Hepatocyte (in vitro differentiated cells): ENCODE measurements at places on chromosomes 3 and 15. TPM values are rescaled to one million over a fixed set of nuclear protein-coding genes. Genes with fewer than 3 reads are reported as not detected.

DNA sequence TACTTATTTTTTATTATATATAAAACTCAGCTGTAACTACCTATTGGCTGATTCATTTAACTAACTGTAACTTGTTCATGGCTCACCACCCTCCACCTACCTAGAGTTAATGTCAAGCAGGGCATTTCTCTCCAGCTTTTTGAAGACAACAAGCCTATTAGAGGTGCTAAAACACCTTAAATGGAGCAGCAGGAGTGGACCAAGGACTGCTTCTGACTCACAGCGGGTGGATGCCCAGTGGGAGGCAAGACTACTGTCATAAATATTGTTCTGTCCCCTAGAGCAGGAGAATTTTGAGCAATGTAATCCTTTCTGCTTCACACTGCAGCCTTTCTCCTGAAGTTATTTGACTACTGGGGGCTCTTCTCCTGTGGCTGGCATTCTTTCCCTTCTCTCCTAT lies 146.9 kb downstream of the CLSTN2 start:
- H3K27me3 ChIP-seq = peaks cover 7% of the 10 kb centered on the region
- DNase-seq = no peak
- H3K4me3 ChIP-seq = no peak overlapping the region
- no peak overlapping the region for H3K27ac ChIP-seq

DNA sequence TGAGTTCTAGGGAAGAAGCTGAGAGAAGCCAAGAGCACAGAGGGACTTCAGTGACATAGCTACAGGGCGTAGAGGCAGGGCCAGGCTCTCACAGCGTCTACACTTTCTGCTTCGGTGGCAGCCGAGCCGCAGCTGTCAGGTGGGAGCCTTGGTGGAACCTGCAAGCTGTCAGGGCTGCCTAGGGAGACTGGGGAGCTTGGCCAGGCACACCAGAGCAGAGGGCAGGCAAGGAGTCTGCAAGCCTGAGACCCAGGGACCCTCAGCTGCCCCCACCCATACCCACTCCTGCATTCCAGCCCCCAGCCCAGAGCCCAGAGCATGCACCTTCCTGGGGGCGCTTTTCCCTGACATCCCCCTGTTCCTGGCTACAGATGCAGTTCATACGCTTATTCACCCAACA lies 13.4 kb upstream of the KLF15 start:
- H3K27ac ChIP-seq = no peak overlapping the region
- H3K4me1 ChIP-seq = peaks cover 3% of the 10 kb centered on the region
- H3K4me3 ChIP-seq = no peak overlapping the region
- DNase-seq = no peak
- no peaks in the 10 kb centered on the region for H3K36me3 ChIP-seq
- no peaks in the 10 kb centered on the region for H3K27me3 ChIP-seq

DNA sequence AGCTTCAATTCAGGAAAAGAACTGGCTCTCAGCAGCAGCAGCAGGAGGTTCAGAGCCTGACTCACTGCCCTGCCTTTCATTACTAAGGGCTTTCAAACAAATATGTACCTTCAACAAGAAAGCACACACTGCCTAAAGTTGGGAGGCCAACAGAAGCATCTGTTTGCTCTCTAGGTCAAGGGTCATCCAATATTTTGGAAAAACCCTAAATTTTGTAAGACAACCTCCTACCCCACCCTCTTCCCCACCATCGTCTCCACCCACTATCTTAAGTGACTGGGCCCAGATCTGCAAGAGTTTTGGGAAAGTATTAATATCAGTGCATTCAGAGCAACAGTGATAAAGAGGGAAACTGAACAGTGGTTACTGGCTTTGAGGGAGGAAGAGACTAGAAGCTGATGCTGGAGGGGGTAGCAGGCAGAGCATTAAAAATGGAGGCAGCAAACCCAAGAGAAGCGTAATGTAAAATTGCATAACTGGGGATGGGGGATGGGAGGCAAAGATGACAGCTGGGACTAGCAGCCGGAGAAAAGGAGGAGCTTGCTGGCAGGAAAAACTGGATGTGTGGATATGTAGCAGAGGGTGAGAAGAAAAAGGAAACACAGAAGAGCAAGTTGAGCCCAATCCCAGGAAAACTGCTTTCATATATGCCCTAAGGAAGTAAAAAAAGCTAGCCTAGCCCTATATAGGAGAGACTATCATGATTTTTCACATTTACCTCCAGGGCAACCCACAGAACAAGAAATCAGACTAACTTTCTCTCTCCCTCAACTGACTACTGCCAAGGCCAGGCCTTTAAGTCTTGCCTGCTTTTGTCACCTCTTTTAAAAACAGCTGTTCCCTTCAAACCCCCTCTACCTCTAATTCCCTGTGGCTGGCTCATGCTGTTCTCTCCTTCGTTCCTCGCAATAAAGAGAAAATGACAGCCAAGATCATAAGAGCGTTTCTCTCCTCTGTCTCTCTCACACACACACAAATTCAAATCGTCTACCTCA lies 31.4 kb downstream of the NPTN start:
- H3K4me3 ChIP-seq = no peak overlapping the region
- peaks cover 51% of the 10 kb centered on the region for H3K4me1 ChIP-seq
- H3K36me3 ChIP-seq = no peaks in the 10 kb centered on the region
- peak overlapping the region; percentile 79 for H3K27ac ChIP-seq

GRCh38 chr15:50183112-50183794 lies 1.3 kb downstream of the SLC27A2 start:
- H3K4me1 ChIP-seq = peaks cover 7% of the 10 kb centered on the region
- no peak for DNase-seq
- H3K27ac ChIP-seq = no peak overlapping the region
- H3K36me3 ChIP-seq = no peaks in the 10 kb centered on the region

GRCh38 chr3:127050733-127051132 lies 67.8 kb downstream of the PLXNA1 start:
- no peaks in the 10 kb centered on the region for H3K27me3 ChIP-seq
- DNase-seq = no peak

DNA sequence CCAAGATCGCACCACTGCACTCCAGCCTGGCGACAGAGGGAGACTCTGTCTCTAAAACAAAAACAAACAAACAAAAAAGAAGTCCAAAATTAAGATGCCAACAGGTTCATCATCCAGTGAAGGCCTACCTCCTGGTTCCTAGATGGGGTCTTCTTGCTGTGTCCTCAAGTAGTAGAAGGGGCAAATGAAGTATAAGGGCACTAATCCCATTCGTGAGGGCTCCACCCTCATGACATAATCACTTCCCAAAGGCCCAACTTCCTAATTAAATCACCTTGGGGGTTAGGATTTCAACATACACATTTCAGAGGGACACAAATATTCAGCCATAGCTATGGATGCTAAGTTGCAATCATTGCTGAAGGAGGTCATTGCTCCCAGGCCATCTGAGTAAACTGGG lies 45.8 kb downstream of the PCNP start:
- DNase-seq = no peak
- H3K4me1 ChIP-seq = no peaks in the 10 kb centered on the region
- no peaks in the 10 kb centered on the region for H3K27me3 ChIP-seq
- no peak overlapping the region for H3K27ac ChIP-seq

Gene ABHD14A
- 17.1 and 22.3 TPM in 2 replicates for total RNA-seq

- H3K36me3 ChIP-seq = no peaks in the 10 kb centered on the region
- H3K4me1 ChIP-seq = peaks cover 3% of the 10 kb centered on the region
- H3K27me3 ChIP-seq = no peaks in the 10 kb centered on the region
Observed at GRCh38 chr3:15273227-15273626, 59.2 kb downstream of the SH3BP5 start.

DNA sequence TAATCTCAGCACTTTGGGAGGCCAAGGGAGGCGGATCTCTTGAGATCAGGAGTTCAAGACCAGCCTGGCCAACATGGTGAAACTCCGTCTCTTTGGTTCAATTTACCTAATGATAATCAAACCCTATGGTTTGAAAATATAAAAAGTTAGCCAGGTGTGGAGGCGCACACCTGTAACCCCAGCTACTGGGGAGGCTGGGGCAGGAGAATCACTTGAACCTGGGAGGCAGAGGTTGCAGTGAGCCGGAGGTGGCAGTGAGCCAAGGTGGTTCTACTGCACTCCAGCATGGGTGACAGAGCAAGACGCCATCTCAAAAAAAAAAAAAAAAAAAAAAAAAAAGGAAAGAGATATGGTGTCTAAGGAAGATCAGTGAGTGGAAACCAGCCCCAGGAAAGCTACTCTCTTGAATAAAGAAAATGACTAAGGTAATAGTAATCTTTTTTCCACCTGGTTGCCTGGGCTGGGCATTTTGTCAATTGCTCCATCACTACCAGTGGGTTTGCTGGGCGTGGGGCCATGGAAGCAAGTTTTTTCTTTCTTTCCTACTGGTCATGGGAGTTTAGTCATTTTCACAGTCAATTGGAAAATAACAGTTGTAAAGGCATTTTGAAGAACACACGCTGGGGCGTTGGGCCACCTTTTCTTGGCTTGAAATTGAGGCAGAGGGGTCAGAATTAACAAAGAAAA lies 387.6 kb upstream of the RGMA start:
- H3K27me3 ChIP-seq = no peaks in the 10 kb centered on the region
- H3K36me3 ChIP-seq = no peaks in the 10 kb centered on the region
- no peak for DNase-seq
- H3K4me1 ChIP-seq = no peaks in the 10 kb centered on the region
- no peak overlapping the region for H3K4me3 ChIP-seq

DNA sequence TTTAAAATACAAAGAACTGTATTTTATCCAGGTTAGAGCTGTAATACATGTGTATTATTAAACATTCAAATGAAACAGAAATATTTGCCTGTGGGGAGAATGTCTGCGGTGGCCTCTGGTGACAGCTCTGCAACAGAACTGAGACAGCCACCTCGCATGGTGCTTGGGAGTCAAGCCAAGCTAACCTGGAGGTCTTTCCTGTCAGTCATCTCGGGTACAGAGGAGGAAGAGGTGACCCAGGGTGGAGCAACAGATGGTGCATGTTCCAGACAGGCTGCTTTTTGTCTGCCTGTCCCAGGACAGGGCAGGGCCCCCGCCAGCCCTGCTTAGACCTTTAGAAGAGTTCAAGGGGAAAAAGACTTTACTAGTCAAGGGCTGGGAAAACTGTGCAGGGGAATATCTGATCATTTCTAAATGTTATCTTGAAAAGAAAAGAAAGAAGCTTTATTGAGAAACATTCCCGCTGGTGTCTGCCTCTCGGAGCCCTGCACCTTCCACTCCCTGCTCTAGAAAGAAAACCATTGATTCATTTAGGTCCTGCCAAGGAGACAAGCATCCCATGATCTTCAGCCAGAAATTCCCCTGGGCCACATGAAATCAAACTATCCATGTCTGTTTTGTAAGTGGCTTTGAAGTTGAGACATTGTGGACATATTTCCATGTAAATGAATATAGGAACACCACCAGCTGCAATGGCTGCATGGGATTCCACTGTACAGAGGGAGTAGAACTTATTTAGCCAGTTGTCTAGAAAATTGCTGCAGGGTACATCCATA lies 5.5 kb upstream of the NR2E3 start:
- no peaks in the 10 kb centered on the region for H3K36me3 ChIP-seq
- no peak for DNase-seq
- H3K27me3 ChIP-seq = no peaks in the 10 kb centered on the region
- H3K4me3 ChIP-seq = no peak overlapping the region
- H3K4me1 ChIP-seq = peaks cover 6% of the 10 kb centered on the region
- H3K27ac ChIP-seq = no peak overlapping the region

GRCh38 chr3:106985721-106986120 lies 391.5 kb upstream of the CCDC54 start:
- no peak for DNase-seq
- no peaks in the 10 kb centered on the region for H3K36me3 ChIP-seq
- H3K4me3 ChIP-seq = no peak overlapping the region
- H3K27ac ChIP-seq = no peak overlapping the region

DNA sequence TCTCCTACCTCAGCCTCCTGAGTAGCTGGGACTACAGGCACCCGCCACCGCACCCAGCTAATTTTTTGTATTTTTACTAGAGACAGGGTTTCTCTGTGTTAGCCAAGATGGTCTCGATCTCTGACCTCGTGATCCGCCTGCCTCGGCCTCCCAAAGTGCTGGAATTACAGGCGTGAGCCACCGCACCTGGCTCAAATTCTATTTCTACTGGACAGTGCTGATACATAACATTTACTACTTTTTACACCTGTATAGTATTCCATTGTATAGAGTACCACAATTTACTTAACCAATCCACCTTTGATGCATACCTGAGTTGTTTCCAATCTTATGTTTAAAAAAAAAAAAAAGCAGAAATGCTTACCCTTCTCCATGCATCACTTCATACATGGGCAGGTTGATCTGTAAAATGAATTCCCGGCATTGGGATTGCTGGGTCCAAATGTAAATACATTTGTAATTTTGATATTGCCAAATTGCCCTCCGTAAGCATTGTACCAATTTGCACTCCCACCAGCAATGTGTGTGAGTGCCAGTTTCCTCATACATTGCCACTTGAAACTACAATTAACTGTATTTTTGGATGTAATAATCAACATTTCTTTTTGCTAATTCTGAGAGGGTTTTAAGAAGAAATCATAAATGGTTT lies 94.5 kb downstream of the NPTN start:
- H3K4me3 ChIP-seq = no peak overlapping the region
- H3K27ac ChIP-seq = no peak overlapping the region
- H3K36me3 ChIP-seq = no peaks in the 10 kb centered on the region
- DNase-seq = no peak
- H3K4me1 ChIP-seq = no peaks in the 10 kb centered on the region
- H3K27me3 ChIP-seq = no peaks in the 10 kb centered on the region

DNA sequence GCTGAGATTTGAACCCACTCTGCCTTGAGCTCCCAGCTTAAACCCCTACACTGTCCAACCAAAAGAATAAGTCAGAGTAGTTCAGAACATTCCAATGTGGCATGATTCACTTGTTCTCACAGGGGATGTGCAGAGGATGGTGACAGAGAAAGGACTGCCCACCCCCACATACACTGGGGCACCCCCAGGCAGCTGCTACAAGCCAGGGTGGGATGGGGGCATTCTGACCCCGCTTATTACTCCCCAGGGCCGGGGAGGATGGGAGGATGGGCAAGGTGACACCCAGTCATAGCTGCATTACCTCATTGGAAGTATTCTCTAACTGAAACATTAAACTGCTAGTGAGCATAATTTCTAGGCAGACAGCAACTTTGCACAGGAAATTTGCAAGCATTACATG lies 126.0 kb upstream of the PRR20G start:
- peaks cover 22% of the 10 kb centered on the region for H3K27me3 ChIP-seq
- no peaks in the 10 kb centered on the region for H3K36me3 ChIP-seq
- DNase-seq = no peak
- no peak overlapping the region for H3K27ac ChIP-seq
- no peaks in the 10 kb centered on the region for H3K4me1 ChIP-seq
- no peak overlapping the region for H3K4me3 ChIP-seq

Gene HES1
- 132 and 136 TPM in 2 replicates for total RNA-seq

GRCh38 chr15:28084547-28084946 lies 14.6 kb downstream of the OCA2 start:
- DNase-seq = no peak
- no peaks in the 10 kb centered on the region for H3K36me3 ChIP-seq
- H3K27ac ChIP-seq = peak overlapping the region; percentile 89
- H3K4me3 ChIP-seq = no peak overlapping the region
- peaks cover 11% of the 10 kb centered on the region for H3K4me1 ChIP-seq

DNA sequence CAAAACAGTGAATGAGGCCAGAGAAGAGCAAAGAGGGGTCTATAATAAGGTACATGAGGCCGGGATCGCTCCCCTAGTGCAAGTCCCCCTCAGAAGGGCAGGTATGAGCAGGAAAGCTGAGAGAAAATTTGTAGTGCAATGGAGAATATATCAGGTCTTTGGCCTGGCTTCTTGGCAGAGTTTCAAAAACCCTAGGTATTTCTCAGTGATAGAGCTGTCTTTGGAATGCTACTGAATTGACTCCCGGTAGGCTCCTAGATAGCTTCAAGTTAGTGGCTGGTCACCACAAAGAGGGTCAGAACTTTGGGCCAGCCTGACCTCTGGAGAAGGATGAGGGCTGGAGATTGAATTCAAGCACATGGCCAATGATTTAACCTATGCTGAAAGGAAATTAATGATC lies 30.6 kb upstream of the OXTR start:
- H3K36me3 ChIP-seq = no peaks in the 10 kb centered on the region
- H3K4me3 ChIP-seq = no peak overlapping the region
- H3K4me1 ChIP-seq = no peaks in the 10 kb centered on the region
- DNase-seq = no peak
- H3K27ac ChIP-seq = no peak overlapping the region
